ENCODE measurements at places on chromosomes 3 and 15.
A peak's percentile ranks its signal among the peaks of the same experiment; 100 is the strongest.

DNA sequence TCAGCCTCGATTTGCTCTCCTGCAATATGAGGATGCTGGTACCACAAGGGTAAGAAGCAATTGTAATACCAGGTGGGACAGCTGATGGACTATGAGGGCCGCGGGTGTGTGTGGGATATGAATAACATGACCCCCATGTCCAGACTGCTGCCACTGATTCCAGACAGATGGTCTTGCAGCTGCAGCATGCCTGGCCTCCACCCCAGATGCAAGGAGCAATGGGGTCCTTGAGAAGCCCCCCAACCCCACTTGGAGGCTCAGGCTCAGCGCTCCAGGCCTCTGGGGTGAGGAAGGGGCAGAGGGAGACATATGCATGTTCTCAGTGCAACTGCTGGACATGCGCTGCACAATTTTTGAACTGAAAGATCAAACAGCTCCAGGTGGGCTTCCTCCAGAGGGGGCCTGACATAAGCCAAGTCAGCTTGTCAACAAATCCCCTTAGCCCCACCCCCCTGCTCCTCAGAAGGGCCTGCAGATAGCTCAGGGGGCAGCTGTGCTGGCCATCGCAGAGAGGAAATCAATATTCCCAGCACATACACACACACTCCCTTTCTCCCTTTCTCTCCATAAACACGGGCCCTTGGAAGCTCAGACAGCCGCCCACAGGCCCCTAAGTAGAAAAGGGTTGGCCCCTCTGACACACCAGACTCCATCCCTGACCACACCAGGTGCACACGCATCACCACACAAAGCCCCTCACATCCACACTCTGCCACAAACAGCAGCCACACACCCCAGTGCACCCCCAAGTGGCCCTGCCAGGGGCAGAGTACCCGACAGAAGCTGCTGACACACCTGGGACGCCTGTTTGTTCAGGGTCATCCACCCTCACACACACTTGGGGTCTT lies 107.0 kb downstream of the IQSEC1 start:
- peak; percentile 15 for DNase-seq

- DNase-seq, result no peak
Measured at GRCh38 chr3:36457667-36458066, 77.4 kb downstream of the STAC start.

GRCh38 chr3:191329654-191330529 lies at the start of gene UTS2B:
Gene UTS2B, minus strand, starts transcription at chr3:191330526. Its CDS starts 48,337 bp downstream, at chr3:191282189.
- DNase-seq, result peak; percentile 66

DNA sequence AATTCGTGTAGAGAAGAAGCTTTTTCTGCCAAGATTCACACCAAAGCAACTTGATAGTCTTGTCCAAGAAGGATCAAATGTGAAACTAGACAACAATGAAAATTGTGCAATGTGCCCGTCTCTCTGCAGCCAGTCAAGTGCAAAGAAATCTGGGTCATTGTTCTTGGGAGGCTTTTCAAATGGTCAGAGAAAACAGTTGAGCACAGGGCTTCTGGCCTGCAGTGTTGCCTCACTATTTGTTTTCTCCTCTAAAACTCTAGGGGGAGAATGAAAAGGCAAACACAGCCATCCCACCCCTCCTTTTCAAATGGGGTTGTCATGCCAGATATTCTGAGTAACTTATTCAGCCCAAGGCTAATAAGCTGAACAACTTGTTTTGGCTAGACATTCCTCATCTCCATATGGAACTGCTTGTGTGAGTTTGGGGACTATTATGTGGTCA lies 417.6 kb upstream of the CDIN1 start:
- DNase-seq, result no peak

GRCh38 chr3:165641569-165642310 lies 195.5 kb downstream of the BCHE start:
- DNase-seq, result no peak

DNA sequence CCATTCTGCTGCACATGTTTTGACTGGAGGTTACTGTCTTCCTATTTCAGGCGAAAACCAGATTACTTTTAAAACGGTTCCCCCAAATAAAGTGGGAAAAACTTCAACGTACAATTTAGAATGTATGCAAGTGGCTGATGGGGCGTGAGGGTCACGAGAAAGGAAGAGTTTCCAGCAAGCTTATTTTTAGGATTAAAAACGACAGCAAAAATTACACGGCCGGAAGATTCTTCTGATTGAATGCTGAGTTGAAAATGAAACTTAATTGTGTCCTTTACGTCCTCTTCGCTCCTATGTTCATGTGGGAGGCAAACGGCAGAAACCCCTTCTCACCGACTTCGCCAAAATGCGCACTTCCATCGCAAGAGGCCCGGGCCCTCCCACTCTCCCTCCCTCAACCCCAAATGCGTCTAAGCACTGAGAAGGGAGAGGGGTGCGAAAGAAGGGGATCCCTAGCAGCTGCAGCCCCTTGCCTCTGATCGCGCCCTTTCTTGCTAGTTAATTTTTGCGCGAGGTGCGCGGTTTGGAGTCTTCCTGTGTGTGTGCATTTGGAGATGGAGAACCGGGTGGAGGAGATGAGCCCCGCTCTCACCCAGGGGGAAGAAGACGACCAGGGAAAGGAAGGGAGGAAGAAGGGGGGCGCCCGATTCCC lies 656 bp downstream of the CD47 start:
- peak; percentile 60 for DNase-seq

GRCh38 chr3:18215639-18216038 lies 209.5 kb downstream of the SATB1 start:
- DNase-seq, result no peak

DNA sequence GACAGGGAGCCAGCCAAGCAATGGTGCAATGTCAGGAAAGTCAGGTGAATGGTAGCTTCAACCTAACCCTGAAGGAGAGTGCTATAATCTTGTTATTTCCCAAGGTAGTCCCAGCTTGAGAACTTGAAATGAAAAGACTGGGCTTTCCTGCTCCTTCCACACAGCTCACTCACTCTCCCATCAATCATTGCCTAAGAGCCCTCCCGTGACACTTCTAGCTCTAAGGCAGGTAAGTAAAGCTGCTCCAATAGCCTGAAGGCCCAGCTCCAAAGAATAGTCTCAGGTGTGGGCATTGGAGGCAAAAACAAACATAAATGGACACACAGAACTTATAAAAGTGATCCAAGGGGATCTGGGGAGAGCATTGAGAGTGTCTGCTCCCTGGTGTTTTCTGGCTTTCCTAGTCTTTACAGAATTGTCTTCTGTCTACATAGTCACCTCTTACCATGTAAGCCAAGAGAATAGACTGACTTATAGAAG lies 63.1 kb upstream of the TBC1D5 start:
- DNase-seq, result no peak

- no peak for DNase-seq
Measured at GRCh38 chr3:152377184-152377570, 108.4 kb downstream of the MBNL1 start.

- no peak for DNase-seq
Measured at GRCh38 chr3:59963676-59964075, 913.9 kb upstream of the CFAP20DC start.

DNA sequence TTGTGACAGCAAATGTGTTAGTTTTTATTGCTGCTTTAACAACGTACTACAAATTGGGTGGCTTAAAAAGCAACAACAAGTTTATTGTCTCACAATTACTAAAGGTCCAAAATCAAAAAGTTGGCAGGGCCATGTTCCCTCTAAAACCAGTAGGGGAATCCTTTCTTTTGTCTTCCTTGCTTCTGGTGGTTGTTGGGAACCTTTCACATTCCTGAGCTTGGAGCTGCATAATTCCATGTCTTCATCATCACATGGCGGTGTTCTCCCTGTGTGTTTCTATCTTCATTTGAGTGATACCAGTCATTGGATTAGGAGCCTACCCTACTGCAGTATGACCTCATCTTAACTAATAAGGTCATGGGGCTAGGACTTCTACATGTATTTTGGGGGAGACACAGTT lies 7.4 kb downstream of the SPRED1 start:
- peak; percentile 32 for DNase-seq

DNA sequence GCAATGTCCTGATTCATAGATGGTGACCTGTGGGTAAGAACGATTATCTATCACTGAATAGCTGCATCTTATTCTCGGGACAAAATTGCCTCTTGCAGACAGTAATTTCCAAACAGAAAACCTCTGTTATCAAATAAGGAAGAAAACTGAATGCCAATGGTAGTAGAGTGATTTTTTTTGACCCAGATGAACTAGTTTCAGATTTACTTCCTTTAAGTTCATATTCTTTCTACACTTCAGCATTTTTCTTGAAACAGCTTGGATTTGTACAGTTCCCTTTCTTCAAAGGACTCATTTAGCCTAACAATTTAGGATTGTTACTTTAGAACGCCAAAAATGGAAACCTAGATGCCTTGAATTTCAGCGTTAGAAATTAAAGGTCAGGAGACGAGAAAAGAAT lies 14.6 kb downstream of the ETV5 start:
- DNase-seq, result no peak

DNA sequence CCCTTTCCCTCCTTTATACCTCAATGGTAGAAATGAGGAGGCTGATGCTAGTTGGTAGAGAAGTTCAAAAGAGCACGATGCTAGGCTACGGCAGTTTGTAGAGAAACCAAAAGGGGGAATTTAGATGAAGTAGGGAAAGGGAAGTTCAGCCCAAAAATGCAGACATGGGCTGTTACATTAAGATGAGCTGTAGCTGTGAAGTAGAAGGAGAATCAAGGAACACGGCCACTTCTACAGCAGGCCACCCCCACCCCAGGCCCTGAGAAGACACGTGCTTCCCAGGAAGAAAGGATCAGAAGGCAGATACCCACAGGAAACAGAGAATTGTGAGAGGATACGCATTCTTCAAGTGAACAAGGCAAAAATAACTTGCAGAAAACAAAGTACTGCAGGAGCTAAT lies 2.1 kb upstream of the PARP14 start:
- DNase-seq, result no peak

DNA sequence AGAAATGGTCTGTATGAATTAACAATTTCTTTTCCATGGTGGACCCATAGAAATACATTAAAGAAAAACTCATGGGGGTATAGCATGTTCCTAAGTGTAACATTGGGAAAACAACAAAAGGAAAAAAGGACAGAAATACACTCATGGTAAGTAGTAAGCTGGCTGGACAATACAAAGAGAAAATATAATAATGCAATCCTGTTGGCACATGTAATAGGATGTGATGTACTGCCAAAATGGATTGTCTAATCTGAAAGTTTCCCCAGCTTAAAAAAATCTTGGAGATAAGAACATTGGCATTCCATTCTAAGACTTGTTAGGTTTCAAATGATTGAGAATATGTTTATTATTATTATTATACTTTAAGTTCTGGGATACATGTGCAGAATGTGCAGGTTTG lies 128.1 kb downstream of the MBNL1 start:
- DNase-seq, result no peak

DNA sequence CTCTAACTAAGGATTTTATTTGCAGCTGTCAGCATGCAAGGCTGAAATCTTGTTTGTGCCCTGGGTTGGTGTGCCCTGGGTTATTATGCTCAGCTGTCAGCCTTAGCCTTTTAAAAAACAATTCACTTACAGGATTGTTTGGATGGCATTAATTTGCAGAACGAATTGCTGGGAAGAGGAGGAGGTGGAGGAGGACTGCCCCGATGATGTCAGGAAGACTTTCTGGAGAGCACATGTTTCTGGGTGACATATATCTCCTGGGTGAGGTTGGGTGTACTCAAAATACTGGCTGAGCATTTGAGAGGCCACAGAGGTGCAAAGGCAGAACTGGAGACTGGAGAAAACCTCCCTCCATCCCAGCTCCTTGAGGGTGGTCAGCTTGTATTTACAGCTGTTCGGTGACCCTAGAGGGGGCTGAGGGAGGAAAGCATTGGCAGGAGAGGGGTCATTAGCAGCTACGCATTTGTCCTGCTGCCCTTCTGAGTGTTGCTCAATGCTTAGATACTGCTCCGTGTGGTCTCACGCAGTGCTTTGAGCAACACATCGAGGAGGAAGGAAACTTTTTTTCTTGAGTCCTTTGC lies 59.8 kb upstream of the PSMD6 start:
- DNase-seq, result no peak

GRCh38 chr3:45309876-45310275 lies 78.5 kb upstream of the LARS2 start:
- DNase-seq, result no peak

DNA sequence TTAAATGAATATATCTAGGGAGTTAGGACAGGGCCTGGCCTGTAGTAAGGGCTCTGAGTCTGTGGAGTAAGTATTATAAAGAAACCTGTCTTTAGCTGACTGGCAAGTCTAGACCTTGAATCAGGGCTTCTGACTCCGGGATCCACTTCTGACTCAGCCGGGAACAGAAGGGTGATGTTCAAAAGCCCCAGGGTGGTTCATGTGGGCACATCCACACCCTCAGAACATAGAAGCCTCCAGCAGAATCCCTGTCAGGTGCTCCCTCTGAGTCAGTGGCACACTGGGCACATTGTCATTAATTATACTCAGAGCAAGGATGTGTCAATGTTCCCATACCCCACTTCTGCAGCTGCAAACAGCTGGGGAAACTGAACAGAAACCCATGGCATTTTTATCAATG lies 26.7 kb upstream of the SNRK start:
- DNase-seq, result peak; percentile 49

DNA sequence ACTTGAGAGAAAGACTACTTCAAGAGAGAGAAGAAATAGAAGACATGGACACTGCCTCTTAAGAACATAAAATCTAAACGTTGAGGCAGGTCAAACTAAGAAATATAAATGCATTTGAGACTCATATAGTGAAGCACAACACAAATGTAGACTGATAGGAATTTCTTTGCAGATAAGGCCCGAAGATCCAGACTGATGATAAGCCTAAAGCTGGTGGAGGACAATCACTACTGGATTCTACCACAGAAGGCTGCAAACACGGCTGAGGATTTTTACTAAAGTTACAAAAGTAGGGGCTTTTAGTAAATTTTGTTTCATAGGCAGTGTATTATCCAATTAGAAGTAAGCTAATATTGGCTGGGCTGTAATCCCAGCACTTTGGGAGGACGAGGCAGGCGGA lies 278.3 kb downstream of the RAP2B start:
- no peak for DNase-seq

- peak; percentile 1 for DNase-seq
Measured at GRCh38 chr3:63354160-63354559, 76.1 kb downstream of the SYNPR start.

- DNase-seq, result no peak
Measured at GRCh38 chr3:58351920-58352319, 19.2 kb downstream of the PXK start.

DNA sequence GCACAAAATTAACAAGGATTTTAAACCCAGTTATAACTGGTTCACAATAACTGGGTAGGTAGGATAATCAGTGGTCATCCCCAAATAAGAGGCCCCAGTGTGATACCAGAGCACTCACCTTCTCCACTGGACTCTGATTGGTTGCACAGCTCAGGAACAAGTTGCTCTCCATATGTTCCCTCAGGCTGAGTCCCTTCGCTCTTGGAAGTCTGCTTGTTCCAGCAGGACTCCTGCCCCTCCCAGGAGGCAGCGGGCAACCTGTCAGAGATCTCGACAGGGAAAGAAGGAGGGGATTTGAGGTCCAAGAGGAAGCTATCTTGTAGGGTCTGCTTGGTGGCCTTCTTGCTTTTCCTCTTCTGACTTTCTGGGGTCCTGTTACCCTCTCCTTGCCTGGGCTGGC lies 51.6 kb upstream of the HEG1 start:
- DNase-seq, result no peak

- DNase-seq, result no peak
Measured at GRCh38 chr3:117786349-117786748, 1076.8 kb downstream of the TUSC7 start.
